Midbrain (tissue), 1 donor: ENCODE measurements at places on chromosomes 7 and 10.

DNA sequence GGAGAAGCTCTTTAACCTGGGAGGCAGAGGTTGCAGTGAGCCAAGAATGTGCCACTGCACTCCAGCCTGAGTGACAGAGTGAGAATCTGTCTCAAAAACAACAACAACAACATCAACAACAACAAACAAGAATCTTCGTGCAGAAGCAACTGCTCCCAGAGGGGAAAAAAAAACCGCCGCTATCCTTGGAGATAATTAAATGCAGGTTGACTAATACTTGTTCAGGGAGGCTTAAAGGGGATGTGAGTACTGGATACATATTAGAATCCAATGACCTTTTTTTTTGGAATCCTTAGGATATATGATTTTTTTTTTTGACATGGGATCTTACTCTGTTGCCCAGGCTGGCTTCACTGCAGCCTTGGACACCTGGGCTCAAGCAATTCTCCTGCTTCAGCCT, 89.6 kb upstream of the FAM171A1 start:
- no peak for DNase-seq

GRCh38 chr10:124992462-124993344, 50.8 kb downstream of the ZRANB1 start:
- DNase-seq: peak; percentile 89

DNA sequence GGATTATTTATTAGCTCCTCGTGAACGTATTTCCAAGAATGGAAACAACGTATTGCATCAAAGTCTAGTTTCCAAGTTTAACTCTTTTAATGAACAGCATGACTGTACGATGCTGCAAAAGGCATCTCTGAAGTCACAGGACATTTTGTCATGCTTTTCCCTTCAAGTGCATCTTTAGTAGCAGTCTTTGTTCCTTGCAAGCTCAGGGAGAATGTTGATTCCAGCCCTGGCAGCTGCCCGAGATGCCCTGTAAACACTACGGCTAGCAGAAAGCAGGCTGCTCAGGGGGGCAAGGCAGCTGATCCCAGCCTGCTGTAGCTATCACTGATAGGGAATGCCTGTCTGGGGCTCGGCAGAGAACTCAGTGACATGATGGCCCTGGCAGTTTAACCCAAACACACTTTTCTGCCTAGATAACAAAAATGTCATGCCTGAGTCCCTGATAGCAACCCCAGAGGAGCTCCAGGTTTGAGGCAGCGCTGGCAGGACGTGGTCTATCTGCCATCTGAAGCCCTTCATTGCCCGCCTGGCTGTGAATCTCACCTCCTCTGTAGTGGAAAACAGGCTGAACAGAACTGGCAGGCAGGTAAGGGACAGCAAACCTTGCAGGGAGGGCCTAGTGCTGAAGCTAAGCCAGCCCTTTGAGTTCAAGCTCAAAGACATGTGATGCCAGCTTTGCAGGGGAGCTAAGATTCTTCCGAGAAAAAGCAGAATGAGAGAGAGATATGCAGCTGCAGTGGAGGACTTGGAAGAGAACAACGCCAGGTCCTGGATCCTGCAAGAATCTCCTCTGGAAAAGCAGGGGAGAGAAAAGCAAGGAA, 264.6 kb downstream of the SNX10 start:
- DNase-seq: peak; percentile 7

DNA sequence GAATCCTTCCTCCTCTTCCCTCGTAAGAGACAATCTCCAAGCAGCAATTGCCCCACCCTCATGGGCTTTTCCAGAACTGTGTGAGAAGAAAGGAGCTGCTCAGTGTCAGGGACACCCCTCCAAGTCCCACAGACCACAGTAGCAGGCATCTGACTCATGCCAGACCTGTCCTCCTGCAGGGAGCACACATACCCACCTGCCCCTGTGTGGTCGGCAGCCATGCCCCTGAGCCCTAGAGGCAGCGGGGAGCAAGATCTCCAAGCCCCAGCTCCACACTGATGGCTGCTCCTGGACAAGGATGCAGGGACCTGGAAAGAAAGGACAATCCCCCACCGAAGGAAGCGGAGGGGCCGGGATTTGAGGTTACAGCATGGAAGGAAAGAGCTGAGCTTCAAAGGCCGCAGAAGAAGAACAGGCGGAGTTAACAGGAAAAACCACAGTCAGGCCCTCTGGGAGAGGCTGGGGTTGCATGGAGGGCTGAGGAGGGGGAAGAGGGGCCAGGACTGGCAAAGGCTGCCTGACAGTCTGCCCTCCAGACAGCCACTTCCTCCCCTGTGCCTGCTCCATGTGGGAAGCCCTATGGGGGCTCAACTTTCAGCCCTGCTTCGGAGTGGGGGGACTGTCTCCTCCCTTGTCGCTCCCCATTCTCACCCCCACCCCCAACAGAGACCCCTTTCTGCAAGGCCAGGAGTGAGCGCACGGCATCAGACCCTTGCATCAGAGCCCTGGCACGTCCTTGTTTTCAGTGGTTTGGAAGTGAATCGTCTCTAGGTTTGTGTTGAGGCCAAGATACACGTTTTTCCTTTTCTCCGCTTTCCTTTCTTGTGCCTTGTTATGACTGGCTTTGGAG, 46.8 kb downstream of the ASB13 start:
- DNase-seq: no peak

- no peak for DNase-seq
Measured at GRCh38 chr7:87223666-87224065, 4.1 kb upstream of the TMEM243 start.

GRCh38 chr7:121530227-121531174, 134.4 kb upstream of the FAM3C start:
- no peak for DNase-seq

DNA sequence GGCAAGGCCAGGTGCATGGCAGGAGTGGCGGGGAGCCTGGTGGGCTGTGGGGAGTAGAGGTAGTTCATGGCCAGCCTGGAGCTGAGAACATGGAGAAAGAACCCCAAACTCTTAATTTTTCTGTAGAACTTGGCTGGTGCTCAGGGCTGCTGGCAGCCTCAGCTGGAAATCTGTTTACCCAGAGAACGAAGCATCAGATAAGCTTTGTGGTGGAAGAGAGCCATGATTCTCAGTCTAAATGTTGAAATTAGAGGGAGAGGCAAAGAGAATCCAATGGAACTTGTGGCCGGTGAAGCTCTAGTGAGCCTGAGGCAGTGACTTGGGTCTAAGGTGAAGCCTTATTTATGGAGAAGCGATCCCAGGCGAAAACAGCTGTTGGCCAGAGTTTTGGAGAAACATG, 126.4 kb downstream of the CCDC3 start:
- DNase-seq: no peak

GRCh38 chr7:75687246-75688088, 51.3 kb downstream of the HIP1 start:
- peak; percentile 17 for DNase-seq

- no peak for DNase-seq
Measured at GRCh38 chr7:90897961-90898469, 301.9 kb downstream of the CDK14 start.

DNA sequence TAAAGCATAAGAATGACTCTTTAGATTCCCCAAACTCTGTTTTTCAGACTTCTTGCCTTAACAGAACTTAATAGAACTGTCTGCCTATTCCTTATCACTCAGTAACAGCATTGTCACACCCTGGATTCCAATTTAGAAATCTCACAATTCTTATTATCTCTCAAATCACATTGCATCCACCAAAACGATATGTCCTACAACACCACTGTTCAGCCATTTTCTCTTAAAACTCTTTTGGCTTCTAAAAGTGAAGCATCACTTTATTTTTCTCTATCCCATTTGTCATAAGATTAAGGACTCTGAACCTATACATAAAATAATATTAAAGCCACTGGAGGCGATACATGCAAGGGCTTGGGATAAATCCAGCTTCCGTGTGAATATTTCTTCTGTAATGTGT, 1.2 kb upstream of the CPED1 start:
- no peak for DNase-seq

DNA sequence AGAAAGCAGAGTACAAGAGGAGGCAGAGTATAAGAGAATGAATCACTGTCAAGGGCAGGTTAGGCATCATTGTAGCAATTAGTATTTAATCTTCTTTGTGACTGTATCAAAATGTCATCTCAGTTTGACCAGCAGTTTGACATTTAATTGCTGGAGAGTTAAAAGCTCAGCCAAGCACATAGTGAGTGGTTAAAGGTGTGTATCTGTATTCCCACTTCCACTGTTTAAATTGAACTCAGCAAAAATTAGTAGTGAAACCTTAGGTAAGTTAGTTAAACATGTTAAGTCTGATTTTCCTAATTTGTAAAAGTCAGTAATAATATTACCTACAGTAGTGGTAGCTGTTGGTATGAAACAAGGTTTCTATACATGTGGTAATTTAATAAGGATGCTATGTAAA, 296.4 kb upstream of the MBL2 start:
- no peak for DNase-seq
